ENCODE measurements at places on chromosomes 1 and 21. TPM values are rescaled to one million over a fixed set of nuclear protein-coding genes. Genes with fewer than 3 reads are reported as not detected.

ADCY10 gene
- 0.91 TPM for total RNA-seq

ZNF648 gene
- total RNA-seq: 0.17 TPM

DNA sequence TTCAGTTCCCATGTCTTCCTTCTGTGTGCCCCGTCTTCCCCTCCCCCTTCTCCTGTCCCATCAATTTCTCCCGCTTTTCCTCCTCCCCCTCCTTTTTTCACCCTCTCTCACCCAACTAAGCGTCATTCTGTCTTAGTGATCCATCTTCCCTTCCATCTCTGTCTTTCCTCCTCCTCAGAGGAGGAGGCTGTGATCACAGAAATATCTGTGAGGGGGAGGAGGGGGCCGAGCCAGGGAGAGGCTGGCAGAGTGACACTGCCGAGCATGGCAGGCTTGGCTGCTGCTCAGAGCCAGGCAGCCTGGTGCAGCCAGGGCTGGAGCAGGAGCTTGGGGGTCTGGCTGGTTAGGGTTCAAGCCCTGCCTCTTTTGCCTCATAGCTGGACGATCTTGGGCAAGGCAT is 7.6 kb downstream of the HTR6 start:
- H3K27me3 ChIP-seq: peaks cover 85% of the 10 kb centered on the region
- H3K27ac ChIP-seq: no peak overlapping the region
- DNase-seq: no peak
- no peaks in the 10 kb centered on the region for H3K4me1 ChIP-seq
- no peak overlapping the region for H3K4me3 ChIP-seq

- no peak for DNase-seq
- no peaks in the 10 kb centered on the region for H3K36me3 ChIP-seq
- H3K27me3 ChIP-seq: peaks cover 12% of the 10 kb centered on the region
- H3K4me3 ChIP-seq: no peak overlapping the region
- H3K4me1 ChIP-seq: peaks cover 22% of the 10 kb centered on the region
Measured at GRCh38 chr1:147853391-147853790, 49.2 kb upstream of the GJA8 start.

- peaks cover 9% of the 10 kb centered on the region for H3K4me1 ChIP-seq
- no peaks in the 10 kb centered on the region for H3K27me3 ChIP-seq
- no peak overlapping the region for H3K4me3 ChIP-seq
- no peak for DNase-seq
- peaks cover 57% of the 10 kb centered on the region for H3K36me3 ChIP-seq
Measured at GRCh38 chr1:30930631-30931173, 22.1 kb upstream of the SDC3 start.
